ENCODE measurements at places on chromosomes 2 and 18.

DNA sequence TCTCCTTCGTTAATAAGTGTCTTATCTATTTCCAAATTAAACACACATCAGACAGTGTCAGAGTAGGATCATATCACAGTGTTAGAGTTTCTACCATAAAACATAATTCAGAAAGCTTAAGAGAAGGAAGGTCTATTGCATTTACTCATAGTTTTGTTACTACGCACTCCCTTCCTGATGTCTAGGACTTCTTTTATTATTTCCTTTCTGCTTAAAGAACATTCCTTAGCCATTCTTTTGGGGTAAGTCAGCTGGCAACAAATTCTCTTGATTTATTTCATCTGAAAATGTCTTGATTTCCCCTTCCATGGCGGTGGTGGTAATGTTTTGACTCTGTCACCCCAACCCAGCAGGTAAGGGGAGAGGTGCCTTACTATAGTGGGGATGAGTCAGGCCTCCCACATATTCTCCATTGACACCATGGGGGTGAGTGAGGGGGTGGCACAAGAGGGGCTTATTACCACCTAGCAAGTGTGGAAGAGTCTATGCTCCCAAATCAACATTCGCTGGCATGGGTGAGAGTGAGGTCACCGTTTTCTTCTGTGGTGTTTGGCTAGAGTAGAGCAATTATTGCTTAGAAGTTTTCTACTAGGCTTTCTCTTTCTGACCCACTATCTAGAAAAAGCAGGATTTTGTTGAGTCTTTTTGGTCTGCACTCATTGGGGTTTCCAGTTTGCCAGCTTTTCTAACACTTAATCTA is 29.9 kb downstream of the ABCB11 start:
- no peak for DNase-seq

DNA sequence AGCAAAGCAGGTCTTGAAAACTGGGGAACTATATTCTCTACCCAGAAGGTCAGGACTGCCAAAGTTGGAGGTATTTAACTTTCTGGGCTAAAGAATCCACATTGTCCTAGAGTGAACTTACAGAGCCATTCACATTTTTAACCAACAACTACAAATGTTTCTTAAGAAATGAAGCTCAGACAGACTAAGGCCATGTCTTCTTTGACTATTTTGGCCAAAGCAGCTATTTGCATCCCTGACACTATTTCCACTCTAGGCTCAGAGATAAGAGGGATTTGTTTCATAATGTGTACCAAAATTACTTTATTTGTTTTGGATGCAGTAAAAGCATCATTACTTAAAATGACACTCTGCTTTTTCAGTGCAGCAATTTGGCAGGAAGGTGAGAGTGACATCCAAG is 18.1 kb downstream of the PID1 start:
- no peak for DNase-seq

- no peak for DNase-seq
Observed at GRCh38 chr2:71941726-71942525, 205.7 kb downstream of the CYP26B1 start.

DNA sequence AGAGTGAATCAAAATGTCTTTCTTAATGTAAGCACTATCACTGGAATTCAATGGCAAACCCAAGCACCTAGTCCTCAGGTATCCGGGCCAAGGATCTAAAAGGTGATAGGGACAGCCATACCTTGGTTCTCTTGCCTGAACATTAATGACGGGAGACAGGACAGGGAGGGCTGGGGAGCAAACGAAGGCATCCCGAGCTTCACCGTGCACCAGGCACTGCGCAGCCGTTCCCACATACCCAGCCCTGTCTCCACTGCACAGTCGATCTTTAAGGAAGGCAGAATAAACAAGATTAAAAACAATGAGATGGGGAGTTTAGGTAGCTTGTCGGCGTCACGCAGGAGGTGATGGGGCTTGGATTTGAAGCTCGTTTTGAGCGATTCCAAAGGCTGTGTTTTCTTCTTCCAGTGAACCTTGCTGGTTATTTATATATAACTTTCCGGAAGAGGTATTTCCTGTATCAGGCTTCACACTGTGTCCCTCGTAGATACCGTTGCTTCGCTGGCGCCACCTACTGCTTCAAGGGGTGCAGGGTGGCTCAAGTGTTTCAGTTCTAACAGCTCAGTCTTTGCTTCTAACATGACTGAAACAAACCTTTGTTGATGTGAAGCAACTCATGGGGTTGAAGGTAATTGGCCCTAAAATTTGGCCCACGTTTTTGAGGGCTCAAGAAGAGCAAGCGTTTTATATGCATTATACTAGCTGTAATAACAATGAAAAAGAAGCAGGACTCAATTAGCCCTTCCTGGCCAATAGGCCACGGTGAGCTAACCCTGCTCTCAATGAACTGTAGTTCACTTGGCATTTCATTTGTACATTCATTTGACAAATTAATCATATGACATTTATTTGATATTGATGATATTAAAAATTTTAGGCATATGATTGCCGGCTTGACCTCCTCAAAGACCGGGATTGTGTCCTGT is 77.4 kb downstream of the DCDC2C start:
- no peak for DNase-seq

GRCh38 chr18:25659541-25659940 is 307.6 kb upstream of the ZNF521 start:
- DNase-seq, result no peak

DNA sequence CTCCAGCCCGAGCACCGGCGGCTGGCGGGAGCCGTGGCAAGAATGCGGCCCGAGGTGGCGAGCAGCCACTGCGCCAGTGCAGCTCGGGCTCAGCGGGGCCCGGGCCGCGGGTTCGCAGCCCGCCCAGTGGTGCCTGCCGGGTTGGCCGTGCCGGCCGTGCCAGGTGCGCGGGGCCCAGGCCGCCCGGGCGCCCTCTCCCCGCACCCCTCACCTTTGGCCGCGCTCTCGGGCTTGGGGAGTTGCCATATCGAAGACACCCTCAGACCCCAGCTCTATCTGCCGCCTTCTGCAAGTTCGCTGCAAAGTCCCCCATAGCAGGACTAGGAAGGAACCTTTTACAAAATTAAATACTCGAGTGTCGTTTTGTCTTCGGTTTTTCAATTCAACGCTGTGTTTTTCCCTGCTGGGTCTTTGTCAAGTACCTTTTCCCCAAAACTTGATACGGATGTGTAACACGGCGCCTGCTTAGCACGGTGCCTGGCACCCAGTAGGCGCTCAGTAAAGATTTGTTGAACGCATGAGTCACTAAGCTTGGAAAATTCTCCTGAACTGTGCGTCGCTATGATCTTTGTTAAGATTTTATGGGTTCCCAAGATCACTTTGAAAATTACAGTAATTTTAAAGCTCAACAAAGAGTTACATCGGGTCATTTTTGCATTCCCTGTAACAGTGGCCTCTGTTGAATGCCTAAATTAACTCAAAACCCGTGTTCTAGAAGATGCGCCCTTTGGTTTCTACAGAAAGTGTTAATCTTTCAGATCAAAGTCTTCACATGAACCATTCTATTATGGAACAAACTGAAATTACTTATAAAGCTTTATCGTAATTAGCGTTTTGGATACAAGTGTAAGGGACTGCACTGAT is 750 bp downstream of the STRADB start:
- DNase-seq, result no peak

GRCh38 chr2:120470041-120470965 is 124.4 kb downstream of the INHBB start:
- no peak for DNase-seq

DNA sequence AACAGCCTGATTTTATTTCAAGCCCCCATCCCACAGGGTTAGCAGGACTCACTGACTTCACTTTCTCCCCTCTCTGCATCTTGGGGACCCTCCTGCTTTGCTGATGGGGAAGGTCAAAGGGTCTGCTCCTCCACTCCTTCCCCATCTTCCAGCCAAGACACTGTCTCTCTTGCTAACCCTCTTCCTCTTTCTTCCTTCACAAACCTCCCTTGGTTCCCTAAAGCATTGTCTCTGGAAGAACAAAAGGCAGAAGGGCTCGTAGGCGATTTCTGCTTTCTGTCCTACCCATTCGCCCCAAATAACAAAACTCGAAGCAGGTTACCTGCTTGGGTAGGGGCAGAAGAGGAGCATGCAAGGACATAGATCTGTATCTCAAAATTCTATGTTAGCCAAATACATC is 5.5 kb upstream of the SLC4A3 start:
- no peak for DNase-seq

DNA sequence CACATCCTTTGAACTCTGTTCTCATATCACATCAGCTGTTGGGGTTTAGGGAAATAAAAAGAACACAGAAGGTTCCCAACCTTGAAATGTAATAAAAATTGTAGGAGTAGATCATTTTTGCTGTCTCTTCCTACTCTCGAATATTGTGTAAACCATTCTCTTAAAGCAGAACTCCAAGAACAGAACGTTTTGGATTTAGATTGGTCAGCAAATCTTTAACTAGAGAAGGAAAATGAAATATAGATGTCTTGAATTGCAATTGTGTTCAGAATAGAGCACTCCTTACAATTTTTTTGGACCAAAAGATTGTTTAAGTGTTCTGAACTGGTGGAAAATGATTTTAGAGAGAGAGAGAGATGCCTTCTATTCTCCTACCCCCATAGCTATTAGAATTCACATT is 23.9 kb upstream of the THSD7B start:
- DNase-seq, result no peak

DNA sequence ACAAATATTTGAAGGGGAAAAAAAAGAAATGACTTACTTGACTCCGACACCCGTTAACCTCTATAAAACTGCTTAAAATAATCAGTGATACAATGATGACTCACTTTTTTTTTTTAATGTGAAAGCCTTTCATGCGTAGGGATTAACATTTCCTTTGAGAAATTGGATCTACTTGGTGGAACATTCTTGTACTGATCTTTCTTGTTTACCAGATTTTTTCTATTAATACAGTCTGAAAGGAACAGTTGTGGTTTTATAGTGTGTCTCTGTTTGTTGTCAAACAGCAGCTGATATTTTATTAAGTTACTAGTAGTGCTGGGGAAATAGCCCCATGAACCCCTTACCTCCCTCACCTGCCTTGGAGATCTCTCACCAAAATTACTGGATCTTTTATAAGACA is 40.2 kb upstream of the NEB start:
- no peak for DNase-seq

DNA sequence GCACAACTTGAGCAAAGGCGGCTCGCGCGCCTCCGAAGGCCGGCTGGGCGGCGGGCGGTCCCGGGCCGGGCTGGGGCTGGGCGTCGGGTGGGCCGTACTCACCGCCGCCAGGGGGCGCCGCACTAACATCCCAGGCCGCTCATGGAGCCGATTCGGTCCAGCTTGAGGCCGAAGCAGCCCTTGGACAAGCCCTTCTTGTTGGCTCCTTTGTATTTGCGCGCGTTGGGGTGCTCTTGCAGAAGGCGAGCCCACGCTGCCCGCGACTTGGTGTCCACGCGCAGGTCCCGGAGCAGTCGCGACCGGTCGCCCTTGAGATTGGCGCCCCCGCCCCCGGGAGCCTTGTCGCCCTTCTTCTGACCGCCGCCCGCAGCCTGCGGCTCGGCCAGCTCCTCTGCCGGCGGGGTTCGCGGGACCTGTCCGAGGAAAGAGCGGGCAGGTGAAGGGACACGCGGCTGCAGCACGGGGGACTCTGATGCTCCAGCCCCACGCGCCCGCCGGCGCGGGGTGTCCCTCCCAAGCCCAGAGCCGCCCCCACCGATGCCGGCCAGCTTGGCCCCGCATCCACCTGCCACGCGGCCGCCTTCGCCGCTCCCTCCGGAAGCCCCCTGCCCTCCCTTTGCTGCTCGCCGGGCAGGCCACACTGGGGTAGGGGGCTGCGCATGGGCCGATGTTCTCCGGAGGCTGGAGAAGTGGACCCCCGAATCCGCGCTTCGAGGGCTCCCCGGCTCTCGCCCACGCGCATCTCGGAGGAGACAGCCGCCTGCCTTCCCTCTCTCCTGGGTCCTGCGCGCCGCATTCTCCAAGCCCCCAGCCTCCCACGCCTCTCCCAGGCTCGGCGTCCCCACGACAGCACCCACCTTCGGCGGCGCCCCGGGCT is 655 bp downstream of the NPPC start:
- no peak for DNase-seq

DNA sequence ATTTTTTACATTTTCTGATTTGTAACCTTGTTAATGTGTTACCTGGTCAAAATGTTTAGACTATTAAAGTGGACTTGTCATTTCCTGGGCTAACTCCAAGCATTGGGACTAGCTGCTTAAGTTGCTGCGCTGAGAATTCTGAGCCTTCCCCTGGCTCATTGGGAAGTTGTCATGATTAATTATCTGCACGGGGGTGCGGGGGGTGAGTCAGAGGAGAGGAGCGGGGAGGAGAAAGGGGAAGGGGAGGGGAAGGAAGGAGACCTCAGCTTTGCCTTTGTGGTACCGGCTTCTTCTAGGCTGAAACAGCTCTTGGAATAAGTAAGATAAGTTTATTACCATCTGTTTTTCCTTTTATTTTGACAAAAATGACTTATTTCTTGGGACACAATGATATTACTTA is 52.9 kb upstream of the APCDD1 start:
- DNase-seq, result no peak

DNA sequence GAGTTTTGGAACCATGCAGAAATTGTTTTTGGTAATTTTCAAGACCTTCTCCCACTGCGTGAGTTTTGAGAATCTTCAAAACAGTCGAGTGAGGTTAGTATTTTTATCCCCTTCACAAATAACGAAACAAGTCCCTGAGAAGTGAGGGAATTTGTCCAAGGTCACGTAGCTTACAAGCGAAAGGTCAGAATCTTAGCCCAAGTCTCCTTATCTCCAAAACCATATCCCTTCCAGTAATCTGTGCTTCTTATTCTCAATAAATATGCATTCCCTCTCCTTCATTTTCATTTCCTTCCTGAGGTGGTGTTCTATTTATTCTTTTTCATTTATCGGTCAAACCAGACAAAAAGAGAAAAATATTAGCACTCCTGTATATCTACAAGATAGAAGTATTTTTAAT is 163.6 kb downstream of the MREG start:
- DNase-seq, result no peak

- DNase-seq, result no peak
Observed at GRCh38 chr2:58204195-58204959, 36.7 kb downstream of the FANCL start.

DNA sequence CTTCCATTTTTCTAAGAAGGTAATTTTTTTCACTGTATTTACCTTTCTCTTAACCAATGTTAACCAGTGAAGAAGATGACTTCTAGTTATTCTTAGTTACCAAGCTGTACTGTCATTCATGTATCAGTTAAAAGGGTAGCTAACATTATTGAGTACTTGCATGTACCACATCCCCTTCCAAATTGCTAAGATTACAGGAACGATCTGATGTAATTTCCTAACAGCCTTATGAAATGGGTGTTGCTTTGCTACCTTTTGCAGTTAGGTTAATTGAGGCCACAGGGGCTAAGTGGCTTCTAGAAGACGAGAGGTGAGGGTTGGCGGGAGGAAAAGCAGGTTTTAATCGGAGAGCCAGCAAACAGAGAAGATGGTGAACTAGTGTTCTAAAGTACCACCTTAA is 1.8 kb upstream of the SULT6B1 start:
- DNase-seq, result no peak

GRCh38 chr18:48832938-48833700 is 117.6 kb downstream of the SMAD7 start:
- no peak for DNase-seq

Measured in cerebellar nuclear complex (tissue), 1 donor.